ENCODE measurements at places on chromosomes 1 and 21. TPM values are rescaled to one million over a fixed set of nuclear protein-coding genes. Genes with fewer than 3 reads are reported as not detected.

- H3K27ac ChIP-seq, result no peak overlapping the region
- DNase-seq, result no peak
- H3K27me3 ChIP-seq, result no peaks in the 10 kb centered on the region
- H3K4me1 ChIP-seq, result peaks cover 7% of the 10 kb centered on the region
These were observed 55.9 kb upstream of the SEC16B start for GRCh38 chr1:178025613-178026356.

The GSTM1 gene
- polyA plus RNA-seq, result 242 TPM

The C1orf116 gene
- 0.88 TPM for polyA plus RNA-seq

DNA sequence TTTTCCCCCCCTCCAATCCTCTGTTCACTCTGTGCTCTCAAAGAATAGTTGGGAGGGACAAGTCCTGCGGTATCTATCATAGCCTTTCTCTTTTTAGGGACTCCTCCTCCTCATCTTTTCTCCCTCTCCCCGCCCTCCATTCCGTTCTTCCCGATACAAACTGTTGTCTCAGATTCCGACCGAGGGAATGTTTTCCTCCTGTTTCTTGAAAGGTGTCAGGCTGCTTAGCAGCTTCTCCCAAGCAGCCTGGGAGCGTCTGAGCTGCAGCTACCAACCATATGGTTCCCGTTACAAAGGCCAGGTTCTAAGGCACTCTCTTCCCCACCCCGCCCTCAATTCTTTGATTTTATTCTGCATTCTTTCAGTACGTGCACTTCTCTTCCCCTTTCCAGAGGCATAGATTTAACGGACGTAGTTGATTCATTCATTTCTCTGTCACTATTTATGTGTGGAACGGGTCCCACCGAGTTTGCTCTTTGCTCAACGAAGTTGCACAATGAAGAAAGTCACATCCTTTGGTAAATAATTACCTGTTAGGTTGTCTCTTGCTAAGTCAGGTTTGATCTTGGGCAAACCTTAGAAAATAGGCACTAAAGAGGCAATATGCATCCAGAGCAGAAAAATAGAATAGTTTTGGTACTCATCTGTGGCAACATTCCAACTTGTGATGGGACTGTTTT, 2.8 kb downstream of the ADGRL2 start:
- peaks cover 30% of the 10 kb centered on the region for H3K4me1 ChIP-seq
- H3K27me3 ChIP-seq, result no peaks in the 10 kb centered on the region
- no peak overlapping the region for H3K27ac ChIP-seq
- no peaks in the 10 kb centered on the region for H3K36me3 ChIP-seq

The AHDC1 gene
- polyA plus RNA-seq, result 10.4 TPM

DNA sequence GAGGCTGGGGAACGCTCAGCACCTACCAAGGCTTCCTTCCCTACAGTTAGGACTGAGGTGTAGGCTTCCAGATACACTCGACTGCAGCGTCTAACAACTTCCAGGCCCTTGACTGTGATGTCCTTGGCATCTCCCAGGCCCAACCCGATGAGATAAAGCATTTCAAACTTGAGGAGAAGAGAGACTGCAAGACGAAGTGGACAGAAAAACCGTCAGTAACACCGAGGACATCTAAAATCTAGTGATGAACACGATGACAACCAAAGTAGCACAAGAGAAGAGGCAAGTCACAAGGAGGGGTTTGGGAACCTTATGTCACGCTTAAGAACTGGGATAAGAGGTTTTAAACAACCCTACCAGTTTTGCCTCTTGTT, 314 bp downstream of the DPH5 start:
- H3K27me3 ChIP-seq, result no peaks in the 10 kb centered on the region
- DNase-seq, result peak; percentile 18
- H3K4me1 ChIP-seq, result peaks cover 23% of the 10 kb centered on the region
- no peaks in the 10 kb centered on the region for H3K36me3 ChIP-seq
- peak overlapping the region; percentile 89 for H3K27ac ChIP-seq

GRCh38 chr21:37829447-37829846, 86.8 kb downstream of the KCNJ6 start:
- peak; percentile 19 for DNase-seq
- no peaks in the 10 kb centered on the region for H3K27me3 ChIP-seq
- H3K4me1 ChIP-seq, result no peaks in the 10 kb centered on the region
- H3K27ac ChIP-seq, result no peak overlapping the region

The MAPKAPK2 gene
- 80.7 TPM for polyA plus RNA-seq

GRCh38 chr1:56094168-56094567, 485.2 kb downstream of the PLPP3 start:
- no peaks in the 10 kb centered on the region for H3K27me3 ChIP-seq
- no peak for DNase-seq
- H3K4me1 ChIP-seq, result no peaks in the 10 kb centered on the region
- H3K4me3 ChIP-seq, result no peak overlapping the region
- H3K36me3 ChIP-seq, result no peaks in the 10 kb centered on the region

GRCh38 chr1:110727246-110727645, 52.5 kb upstream of the KCNA3 start:
- no peaks in the 10 kb centered on the region for H3K4me1 ChIP-seq
- H3K27me3 ChIP-seq, result no peaks in the 10 kb centered on the region
- no peak overlapping the region for H3K4me3 ChIP-seq
- no peaks in the 10 kb centered on the region for H3K36me3 ChIP-seq
- no peak overlapping the region for H3K27ac ChIP-seq
- no peak for DNase-seq

DNA sequence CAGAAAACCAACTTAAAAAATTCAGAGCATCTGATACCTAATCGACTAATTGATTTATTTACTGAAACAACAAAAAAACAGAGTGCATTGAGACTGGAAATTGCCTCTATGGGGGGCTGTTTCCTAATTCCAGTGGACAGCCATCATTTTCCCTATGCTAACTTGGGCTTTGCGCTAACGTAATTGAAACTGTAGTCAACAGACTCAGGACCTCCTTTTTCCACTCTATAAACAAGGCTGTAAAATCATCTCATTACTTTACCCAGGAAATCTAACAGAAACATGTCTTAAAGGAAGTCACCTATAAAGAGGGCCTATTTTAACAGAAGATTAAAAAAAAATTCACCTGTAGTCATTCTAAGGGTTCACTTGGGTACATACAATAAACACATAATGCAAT, 2.1 kb downstream of the ERG start:
- no peaks in the 10 kb centered on the region for H3K4me1 ChIP-seq
- no peaks in the 10 kb centered on the region for H3K36me3 ChIP-seq
- H3K27me3 ChIP-seq, result peaks cover 4% of the 10 kb centered on the region
- no peak overlapping the region for H3K27ac ChIP-seq
- DNase-seq, result no peak
- no peak overlapping the region for H3K4me3 ChIP-seq

- peaks cover 10% of the 10 kb centered on the region for H3K4me1 ChIP-seq
- H3K36me3 ChIP-seq, result no peaks in the 10 kb centered on the region
- H3K27me3 ChIP-seq, result no peaks in the 10 kb centered on the region
- H3K27ac ChIP-seq, result no peak overlapping the region
- H3K4me3 ChIP-seq, result no peak overlapping the region
These were observed 5.8 kb downstream of the PCNT start for GRCh38 chr21:46329796-46330195.

GRCh38 chr1:229452956-229453801, 19.3 kb upstream of the ACTA1 start:
- H3K4me3 ChIP-seq, result no peak overlapping the region
- H3K4me1 ChIP-seq, result no peaks in the 10 kb centered on the region
- H3K27me3 ChIP-seq, result no peaks in the 10 kb centered on the region
- no peaks in the 10 kb centered on the region for H3K36me3 ChIP-seq

DNA sequence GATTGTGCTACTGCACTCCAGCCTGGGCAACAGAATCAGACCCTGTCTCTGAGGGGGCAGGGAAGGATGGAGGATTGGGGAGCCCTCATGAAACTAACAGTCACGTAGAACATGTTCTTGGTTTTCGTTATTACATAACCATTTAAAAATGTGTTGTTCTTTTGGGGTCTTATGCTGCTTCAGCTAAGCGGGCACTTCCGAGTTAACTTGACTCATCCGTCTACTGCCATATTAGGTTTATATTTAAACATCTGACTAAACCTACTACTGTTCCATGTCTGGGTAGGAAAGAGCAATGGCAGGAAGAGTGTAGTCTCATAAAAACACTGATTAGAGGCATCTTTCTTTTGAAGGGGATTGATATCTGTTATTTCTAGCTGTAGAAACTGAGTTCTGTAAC, 59.5 kb upstream of the BMP8A start:
- no peak for DNase-seq
- no peak overlapping the region for H3K4me3 ChIP-seq
- H3K4me1 ChIP-seq, result no peaks in the 10 kb centered on the region
- no peaks in the 10 kb centered on the region for H3K36me3 ChIP-seq
- H3K27ac ChIP-seq, result no peak overlapping the region

The ZNF648 gene
- polyA plus RNA-seq, result not detected

The TMEM69 gene
- 9.3 TPM for polyA plus RNA-seq

The HFM1 gene
- 1.9 TPM for polyA plus RNA-seq

- H3K27me3 ChIP-seq, result no peaks in the 10 kb centered on the region
- no peak overlapping the region for H3K4me3 ChIP-seq
- no peaks in the 10 kb centered on the region for H3K4me1 ChIP-seq
These were observed 97.8 kb downstream of the SCMH1 start for GRCh38 chr1:41144285-41144684.

The AMY1C gene
- polyA plus RNA-seq, result not detected

DNA sequence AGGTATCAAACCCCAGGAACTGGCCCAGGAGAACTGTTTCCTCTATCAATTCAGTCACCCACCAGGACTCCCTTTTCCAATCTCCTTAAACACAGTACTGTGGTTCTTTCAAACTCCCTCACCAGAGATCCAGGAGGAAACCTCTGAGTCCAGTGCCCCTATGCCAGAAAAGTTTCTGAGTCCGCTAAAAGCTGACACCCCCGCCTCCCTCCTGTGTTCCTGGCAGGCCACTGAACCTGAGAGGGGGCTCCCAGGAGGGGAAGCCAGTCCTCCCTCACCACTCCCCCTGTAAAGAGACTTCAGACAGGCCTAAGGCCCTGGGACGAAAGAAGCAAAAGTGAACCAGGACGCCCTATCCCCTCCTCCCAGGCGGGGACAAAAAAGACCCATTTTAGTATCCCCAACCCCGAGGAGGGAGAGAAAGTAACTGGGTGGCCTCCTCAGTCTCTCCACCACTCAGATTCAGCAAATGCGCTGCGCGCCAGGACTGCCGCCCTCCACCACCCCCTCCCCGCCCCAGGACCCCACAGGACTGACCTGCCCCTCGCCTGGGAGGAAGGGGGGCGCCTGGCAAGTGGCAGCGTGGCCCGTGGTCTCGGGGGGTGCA, 624 bp downstream of the SLC41A1 start:
- peak; percentile 21 for DNase-seq
- peak overlapping the region; percentile 78 for H3K4me3 ChIP-seq
- peak overlapping the region; percentile 91 for H3K27ac ChIP-seq
- peaks cover 50% of the 10 kb centered on the region for H3K4me1 ChIP-seq

GRCh38 chr1:1889090-1889750, 1.7 kb downstream of the GNB1 start:
- H3K27ac ChIP-seq, result no peak overlapping the region
- peak overlapping the region; percentile 77 for H3K4me3 ChIP-seq
- DNase-seq, result no peak
- H3K27me3 ChIP-seq, result no peaks in the 10 kb centered on the region

The LCE1F gene
- not detected for polyA plus RNA-seq

The NDUFV3 gene
- polyA plus RNA-seq, result 34.1 TPM

The CFHR4 gene
- polyA plus RNA-seq, result not detected

The CRB1 gene
- polyA plus RNA-seq, result 0.71 TPM

DNA sequence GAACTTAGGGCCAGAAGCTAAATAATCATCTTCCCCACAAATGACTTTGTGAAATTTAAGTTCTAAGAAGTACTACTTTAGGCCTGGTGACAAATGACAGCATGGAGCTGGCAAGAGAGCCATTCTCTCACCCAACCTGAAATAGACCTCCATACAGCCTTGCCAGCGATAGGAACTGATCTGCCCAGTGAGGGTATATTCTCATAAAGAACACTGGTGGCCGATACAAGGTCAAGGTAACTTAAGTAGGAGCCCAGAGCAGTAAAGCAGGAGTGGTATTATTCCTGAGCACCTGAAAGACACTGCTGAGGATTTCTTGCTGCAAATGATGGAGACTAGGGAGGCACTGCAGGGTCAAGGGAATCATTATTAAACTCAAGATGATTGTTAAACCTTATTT, 2.6 kb upstream of the TTLL7 start:
- no peak overlapping the region for H3K4me3 ChIP-seq
- no peak for DNase-seq
- H3K4me1 ChIP-seq, result peaks cover 5% of the 10 kb centered on the region

The ASCL5 gene
- 0.10 TPM for polyA plus RNA-seq

The KLF17 gene
- polyA plus RNA-seq, result 0.16 TPM

- H3K27me3 ChIP-seq, result peaks cover 7% of the 10 kb centered on the region
- no peak for DNase-seq
- no peaks in the 10 kb centered on the region for H3K4me1 ChIP-seq
- H3K27ac ChIP-seq, result peak within 1 kb of the TSS; percentile 85
- H3K4me3 ChIP-seq, result peak within 1 kb of the TSS; percentile 22
These were observed at the start of gene MMP23B for GRCh38 chr1:1631782-1632420. TSS of gene MMP23B (plus strand) at chr1:1632173. CDS start at chr1:1632219, 46 bp downstream.

The NUP210L gene
- polyA plus RNA-seq, result not detected

DNA sequence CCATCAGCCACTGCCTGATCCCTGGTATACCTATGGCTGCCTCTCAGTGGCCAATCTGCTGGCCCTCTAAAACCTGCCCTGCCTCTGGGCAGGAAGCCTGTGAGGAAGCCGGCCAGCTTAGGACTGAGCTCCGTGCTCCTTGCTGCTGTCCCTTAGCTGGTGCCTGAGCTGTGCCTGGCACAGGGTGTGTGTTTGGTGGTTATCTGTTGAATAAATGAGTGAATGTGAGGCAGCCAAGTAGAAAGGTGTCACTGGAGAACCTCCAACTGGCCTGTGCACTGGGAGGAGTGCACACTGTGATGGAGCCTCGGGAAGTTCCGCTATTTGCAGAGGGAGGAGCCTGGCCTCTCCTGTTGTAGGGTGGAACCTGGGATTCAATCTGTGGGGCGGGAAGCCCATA, 63.4 kb upstream of the STUM start:
- H3K27me3 ChIP-seq, result peaks cover 5% of the 10 kb centered on the region
- no peaks in the 10 kb centered on the region for H3K4me1 ChIP-seq
- DNase-seq, result no peak
- no peaks in the 10 kb centered on the region for H3K36me3 ChIP-seq
- no peak overlapping the region for H3K4me3 ChIP-seq
- no peak overlapping the region for H3K27ac ChIP-seq

The WNT3A gene
- not detected for polyA plus RNA-seq

DNA sequence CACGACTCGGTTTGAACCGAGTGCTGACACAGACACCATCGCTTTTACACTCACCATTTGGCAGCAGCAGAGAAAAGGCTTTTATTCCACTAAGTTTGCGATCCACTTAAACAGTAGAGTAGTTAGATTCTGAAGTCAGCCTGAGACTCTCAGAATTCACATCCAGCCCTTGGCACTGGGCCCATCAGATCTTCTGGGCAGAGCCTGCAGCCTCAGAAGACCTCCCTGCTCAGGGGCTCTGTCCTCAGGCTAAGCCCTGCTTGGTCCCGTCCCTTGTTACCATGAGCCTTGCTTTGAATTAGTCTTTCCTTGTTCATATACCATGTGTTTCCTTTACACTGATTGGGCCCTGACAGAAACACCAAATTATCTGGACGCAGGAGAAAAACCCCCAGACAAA, 41.4 kb upstream of the AJAP1 start:
- no peak for DNase-seq
- no peak overlapping the region for H3K4me3 ChIP-seq
- no peaks in the 10 kb centered on the region for H3K36me3 ChIP-seq
- no peaks in the 10 kb centered on the region for H3K4me1 ChIP-seq

GRCh38 chr1:89952605-89953130, 42.2 kb upstream of the ZNF326 start:
- no peak overlapping the region for H3K27ac ChIP-seq
- no peaks in the 10 kb centered on the region for H3K36me3 ChIP-seq
- no peak for DNase-seq
- H3K4me3 ChIP-seq, result no peak overlapping the region

Data from adrenal gland (tissue), 19 donors.